Activated T-helper 2 cell treated with anti-CD3 and anti-CD28 coated beads, Interferon-gamma antibody, Interleukin-2, Interleukin-4, amounts not matched to agents 10 μg/mL and 5 μg/mL and 100 μg/mL, durations not matched to agents 14 hours and 24 hours and 36 hours (primary cell): ENCODE measurements at places on chromosomes 3 and 15. TPM values are rescaled to one million over a fixed set of nuclear protein-coding genes. Genes with fewer than 3 reads are reported as not detected.

The CDHR4 gene
- 0.16 TPM in 1 of 2 replicates, not detected in the other for total RNA-seq

The SLITRK3 gene
- not detected in 2 replicates for total RNA-seq

The TCAIM gene
- total RNA-seq: 17.5 and 18.4 TPM in 2 replicates

The FILIP1L gene
- 4.5 TPM in 2 replicates for total RNA-seq

The CASR gene
- total RNA-seq: not detected in 2 replicates
